ENCODE measurements at places on chromosomes 11 and 22.
A peak's percentile ranks its signal among the peaks of the same experiment; 100 is the strongest.

DNA sequence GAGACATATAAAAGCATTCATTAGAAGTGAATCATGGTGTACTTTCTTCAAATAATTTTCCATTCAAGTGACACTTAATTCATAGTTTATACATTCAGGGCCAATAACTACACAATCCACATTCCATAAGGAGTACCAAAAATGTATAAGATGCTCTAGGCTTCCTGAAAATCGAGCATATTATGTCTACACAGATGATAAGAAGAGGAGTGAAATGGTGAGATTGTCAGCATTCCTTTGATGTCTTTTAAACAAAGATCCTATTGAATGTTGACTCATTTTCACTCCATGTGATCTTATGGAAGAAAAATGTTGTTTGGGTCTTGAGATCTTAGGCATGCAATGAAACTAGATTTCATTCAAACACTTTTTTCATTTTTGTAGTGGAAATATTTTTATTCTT is 843.2 kb downstream of the KCNA4 start:
- DNase-seq = no peak

GRCh38 chr11:119803726-119804294 is 74.8 kb upstream of the NECTIN1 start:
- DNase-seq = no peak

DNA sequence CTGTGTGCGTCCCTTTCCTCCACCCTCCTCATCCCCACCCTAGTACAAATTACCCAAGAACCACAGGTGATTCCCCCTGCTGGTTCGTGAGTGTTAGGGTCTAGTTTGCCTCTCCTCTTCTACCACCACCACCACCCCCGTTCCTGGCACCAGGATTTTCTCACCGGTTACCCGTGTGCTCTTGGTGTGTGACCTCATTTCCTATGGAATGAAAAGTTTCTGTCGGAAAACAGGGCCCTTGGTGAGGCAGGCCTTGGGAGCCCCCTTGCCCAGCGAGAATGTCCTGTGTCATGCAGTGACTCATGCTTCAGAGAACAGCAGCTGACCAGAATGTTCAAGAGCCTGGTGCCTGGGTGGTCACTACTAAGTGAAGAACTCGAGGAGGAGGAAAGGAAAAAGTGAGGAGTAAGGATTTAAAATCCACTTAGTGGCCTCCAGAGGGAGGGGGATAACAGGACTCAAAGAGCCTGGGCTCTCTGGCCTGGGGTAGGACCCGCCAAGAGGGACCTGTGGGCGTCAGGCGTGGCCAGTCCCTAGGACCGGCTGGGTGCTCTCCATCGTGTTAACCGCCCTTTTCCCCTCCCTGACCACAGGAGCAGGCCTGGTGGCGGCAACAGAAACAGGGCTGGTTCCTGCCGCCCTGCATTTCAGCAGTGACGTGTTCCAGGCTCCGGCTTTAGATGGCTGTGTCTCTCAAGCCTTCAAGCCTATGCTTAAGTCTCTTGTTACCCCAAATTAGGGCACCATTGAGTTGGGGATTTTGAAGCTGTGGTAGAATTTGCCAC is 30.2 kb downstream of the C22orf31 start:
- no peak for DNase-seq

GRCh38 chr11:123799438-123799837 is 6.7 kb downstream of the OR6M1 start:
- DNase-seq = no peak

GRCh38 chr22:50318698-50319411 is 8.0 kb downstream of the DENND6B start:
- no peak for DNase-seq

GRCh38 chr11:36809303-36809702 is 211.3 kb upstream of the RAG2 start:
- no peak for DNase-seq

DNA sequence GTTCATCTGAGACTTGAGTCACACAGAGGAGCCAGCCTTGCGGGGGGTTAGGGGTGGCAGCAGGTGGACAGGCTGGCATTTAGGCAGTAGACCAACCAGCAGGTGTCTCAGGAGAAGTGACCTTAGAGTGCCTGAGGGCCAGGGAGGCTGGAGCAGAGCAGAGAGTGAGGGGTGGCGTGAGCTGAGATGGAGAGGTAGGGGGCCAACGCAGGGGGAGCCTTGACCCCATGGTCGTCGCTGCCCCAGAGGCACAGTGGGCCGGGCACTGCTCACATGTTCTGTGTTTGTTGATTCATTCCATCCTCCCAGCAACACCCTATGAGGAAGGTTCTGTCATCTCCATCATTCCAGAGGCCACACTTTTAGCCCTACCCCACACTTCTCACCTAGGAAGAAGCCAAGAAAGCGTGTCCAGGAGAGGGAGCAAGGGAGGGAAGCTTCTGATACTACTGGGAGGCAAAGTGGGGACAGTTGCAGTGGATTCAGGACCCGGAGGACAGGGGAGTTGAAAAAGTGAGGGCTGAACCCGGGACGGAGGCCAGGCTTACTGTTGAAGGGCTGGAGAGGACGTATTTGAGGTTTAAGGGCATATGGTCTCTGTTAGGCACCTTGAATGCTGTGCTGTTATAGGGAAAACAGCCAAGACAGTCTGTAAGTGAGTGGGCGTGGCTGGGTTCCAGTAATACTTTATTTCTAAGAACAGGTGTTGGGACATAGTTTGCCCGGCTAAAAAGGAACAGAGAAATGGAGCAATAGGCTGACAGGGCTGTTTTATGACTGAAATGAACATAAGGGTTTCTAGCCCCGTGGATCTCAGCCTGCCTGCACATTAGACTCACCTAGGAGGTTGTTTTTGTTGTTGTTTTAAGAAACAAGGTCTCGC is 7.3 kb downstream of the SART1 start:
- no peak for DNase-seq

GRCh38 chr22:24950272-24950902 is 2.1 kb upstream of the KIAA1671 start:
- no peak for DNase-seq

- DNase-seq = peak; percentile 61
These were observed 2.2 kb upstream of the TUT1 start for GRCh38 chr11:62593434-62594044.

DNA sequence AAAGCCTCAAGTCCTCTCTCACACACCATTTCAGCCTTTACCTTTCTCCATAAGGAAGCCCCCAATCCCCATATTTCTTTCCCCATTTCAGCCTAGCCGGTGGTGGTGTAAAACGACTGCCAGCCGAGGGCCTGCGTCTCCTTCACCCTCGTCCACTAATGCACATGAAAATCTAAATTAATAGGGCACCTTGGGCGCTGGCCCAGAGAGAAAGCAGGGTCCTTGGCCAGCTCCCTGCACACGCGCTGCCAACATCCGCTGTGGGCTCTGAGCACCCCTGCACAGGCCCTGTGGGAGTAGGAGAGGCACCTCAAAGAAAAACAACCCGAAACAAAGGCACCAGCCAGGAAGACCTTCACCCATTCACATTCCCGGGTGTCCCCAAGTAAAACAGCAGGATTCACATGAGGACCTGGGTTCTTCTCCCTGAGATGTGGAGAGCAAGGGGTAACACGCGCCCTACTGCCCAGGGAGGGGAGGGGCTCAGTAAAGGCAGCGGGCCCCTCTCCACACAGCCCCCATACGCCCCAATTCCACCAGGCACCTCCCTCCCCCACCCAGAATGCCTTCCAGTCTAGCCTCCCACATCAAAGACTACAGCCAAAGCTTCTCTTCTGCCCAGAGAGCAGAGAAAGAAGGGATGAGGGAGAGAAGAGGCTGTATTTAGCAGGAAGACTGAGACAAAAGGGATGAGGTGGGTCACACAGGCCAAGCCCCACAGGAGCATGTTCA is 79.0 kb downstream of the MICAL3 start:
- DNase-seq = no peak

- DNase-seq = no peak
These were observed 7.3 kb downstream of the GRAMD1B start for GRCh38 chr11:123437236-123437979.

- DNase-seq = no peak
These were observed 208.1 kb upstream of the TENM4 start for GRCh38 chr11:79648766-79649520.

DNA sequence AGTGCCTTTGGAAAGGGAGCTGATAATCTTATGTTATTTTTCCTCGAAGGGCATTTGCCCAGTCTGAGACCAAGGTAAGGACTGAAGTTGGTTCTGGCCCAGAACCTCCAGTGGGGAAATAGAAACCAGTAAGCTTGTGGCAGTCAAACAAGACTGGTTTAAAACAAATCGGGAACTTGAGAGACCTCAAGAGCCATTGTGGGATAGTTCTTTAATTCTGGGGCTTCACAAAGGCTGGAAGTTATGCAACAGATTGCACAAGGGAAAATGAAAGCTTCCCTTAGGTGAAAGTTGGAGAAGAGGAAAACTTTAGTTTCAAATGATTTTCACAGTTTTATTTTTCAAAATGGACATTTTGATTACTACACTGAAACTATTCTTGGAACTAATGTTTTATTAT is 33.5 kb upstream of the RAB38 start:
- no peak for DNase-seq

DNA sequence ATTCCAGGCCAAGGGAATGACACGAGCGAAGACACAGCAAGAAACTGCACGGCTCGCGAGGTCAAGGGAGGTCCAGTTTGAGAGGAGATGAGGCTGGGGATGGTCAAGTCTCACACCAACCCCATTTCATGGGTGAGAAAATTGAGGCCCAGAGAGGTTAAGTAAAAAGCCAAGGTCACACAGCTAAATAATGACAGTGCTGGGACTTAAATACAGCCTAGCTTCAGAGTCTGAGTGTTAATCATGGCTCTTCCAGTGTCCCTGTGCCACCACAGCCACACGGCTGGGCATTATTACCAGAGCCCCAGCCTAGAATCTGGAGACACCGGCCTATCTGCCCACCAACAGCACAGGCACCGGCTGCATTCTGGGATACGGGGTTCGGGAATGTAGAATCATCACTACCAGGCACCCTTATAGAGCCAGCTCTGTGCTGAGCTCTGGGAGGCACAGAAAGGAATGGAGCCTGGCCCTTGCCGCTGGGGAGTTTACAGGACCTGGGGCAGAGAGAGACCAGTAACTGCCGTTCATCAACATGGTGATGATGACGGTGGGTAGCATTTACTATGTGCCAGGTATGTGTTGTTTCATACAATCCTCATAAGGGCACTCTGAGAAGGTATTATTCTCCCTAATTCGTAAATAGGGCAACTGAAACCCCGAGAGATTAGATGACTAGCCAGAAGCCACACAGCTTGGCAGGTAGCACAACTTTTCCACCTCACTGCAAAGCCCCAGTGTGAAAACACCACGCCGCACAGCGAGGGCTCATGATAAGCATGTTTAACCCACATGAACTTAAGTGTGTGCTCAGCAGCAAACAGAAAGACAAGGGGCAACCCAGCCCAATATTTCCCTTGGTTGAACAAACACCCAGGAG is 51.8 kb downstream of the CD6 start:
- no peak for DNase-seq

- DNase-seq = no peak
These were observed 6.4 kb upstream of the MFRP start for GRCh38 chr11:119352857-119353260.

DNA sequence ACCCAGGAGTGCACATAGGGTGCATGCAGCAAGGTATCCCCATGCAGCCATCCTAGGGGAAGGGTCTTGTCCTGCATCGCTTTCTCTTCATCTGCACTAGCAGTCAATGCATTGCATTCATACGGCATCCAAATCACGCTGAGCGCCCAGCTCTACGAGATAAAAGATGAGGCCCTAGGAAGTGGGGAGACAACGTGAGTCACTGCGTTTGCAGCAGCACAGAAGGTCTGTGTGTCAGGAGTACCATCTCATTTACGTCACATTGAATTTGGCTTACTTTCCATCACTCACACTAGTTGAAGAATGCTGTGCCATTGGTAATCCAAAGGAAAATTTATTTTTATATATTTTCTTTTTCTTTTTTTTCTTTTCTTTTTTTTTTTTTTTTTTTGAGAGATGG is 2.5 kb upstream of the ST14 start:
- no peak for DNase-seq

- DNase-seq = no peak
These were observed 352.0 kb upstream of the MPPED2 start for GRCh38 chr11:30938171-30938570.

DNA sequence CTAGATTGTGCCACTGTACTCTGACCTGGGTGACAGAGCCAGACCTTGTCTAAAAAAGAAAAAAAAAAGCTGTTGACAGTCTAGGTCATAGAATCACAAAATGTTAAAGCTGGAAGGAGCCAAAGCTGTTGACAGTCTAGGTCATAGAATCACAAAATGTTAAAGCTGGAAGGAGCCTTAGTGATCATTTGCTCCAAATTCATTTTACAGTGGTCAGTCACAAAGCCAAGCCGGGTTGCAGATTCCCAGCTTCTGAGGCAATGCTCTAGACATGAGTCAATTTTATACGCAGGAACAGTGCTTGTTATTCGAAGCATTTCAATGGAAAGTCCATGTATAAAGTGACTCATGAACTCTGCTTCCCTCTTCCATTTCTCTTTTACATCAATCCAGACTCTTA is 47.4 kb downstream of the SYT13 start:
- no peak for DNase-seq

DNA sequence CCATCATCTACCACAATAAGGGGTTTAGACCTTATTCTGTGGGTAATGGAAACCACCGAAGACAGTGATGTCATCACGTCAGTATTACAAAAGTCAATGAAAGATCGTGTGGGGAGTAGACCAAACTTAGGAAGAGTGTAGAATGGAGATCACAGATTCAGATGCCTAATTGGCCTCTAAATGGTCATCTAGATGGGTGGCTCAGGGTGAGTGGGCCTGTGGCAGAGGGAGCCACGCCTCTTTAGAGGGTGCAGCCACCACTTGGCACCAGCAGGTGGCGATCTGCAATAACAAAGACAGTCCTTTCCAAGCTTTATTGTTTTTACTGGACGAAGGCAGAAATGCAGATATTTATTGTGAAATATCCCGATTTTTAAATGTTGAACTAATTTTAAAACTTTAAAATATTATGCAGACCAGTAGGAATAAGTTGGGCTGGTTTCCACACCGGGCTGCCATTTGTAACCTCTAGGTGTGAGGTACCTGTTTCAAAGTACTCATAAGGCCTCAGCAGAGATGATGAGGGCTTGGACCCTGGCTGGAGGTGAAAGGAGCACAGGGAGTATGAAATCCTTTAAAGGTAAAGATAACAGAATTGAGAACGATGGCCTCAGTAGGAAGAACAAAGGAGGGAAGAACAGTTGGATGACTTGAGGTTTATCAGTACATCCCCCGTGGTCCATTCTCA is 222.0 kb downstream of the DBX1 start:
- peak; percentile 37 for DNase-seq
